Amygdala (tissue), 56 donors: ENCODE measurements at places on chromosomes 6 and 20.

DNA sequence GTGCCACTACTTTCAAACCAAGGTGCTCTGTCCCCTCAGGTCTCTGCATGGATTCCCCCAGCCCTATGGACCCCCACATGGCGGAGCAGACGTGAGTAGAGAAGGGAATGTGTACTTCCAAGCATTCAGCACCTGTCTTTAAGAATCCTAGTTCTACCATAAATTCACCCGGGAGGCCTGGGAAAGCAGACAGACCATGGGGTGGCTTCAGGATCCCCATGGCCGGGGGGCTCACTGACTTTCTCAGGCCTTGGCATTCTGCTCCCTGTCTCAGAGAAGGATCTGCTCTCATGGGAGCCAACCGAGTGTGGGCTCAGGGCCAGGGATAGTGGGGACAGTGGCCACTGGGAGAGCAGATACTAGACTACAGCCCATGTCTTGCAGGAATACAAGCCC, 2.3 kb downstream of the CDC25B start:
- no peak for DNase-seq

- DNase-seq: no peak
Measured at GRCh38 chr6:120254651-120255050, 905.1 kb upstream of the MAN1A1 start.

- no peak for DNase-seq
Measured at GRCh38 chr20:37407573-37408002, 61.6 kb downstream of the SRC start.

DNA sequence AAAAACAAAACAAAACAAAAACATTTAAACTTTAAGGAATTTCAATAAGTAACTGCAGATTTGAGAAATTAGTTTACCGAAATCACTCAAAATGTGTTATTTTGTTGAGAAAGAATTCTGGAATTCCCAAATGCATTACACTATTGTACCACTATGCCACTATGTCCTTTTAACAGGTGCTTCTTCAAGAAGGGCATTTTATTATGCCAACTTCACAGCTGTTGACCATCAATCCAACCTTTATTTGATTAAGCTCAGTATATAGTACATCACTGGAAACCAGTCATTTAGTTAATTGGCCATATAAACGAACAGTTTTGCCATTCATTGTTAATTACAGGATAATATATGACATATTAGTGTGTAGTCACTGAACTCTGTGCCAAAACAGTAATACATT, 221.7 kb downstream of the ARHGAP18 start:
- no peak for DNase-seq

- DNase-seq: no peak
Measured at GRCh38 chr6:81790034-81790433, 37.6 kb upstream of the TENT5A start.
